GOT3 (cell line): ENCODE measurements at places on chromosomes 2 and 18.

DNA sequence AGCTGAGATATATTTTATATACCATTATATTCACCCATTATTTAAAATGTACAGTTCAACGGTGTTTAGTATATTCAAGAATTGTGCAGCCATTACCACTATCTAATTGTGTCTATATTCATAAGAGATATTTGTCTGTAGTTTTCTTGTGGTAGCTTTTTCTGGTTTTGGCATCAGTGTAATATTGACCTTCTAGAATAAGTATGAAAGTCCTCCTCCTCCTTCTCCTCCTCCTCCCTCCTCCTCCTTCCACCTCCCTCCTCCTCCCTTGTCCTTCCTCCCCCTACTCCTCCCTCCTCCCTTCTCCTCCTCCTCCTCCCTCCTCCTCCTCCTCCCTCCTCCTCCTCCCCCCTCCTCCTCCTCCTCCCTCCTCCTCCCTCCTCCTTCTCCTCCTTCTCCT, 72.0 kb downstream of the MERTK start:
- DNase-seq = no peak

GRCh38 chr2:30366199-30366691, 80.8 kb upstream of the LCLAT1 start:
- DNase-seq = no peak

DNA sequence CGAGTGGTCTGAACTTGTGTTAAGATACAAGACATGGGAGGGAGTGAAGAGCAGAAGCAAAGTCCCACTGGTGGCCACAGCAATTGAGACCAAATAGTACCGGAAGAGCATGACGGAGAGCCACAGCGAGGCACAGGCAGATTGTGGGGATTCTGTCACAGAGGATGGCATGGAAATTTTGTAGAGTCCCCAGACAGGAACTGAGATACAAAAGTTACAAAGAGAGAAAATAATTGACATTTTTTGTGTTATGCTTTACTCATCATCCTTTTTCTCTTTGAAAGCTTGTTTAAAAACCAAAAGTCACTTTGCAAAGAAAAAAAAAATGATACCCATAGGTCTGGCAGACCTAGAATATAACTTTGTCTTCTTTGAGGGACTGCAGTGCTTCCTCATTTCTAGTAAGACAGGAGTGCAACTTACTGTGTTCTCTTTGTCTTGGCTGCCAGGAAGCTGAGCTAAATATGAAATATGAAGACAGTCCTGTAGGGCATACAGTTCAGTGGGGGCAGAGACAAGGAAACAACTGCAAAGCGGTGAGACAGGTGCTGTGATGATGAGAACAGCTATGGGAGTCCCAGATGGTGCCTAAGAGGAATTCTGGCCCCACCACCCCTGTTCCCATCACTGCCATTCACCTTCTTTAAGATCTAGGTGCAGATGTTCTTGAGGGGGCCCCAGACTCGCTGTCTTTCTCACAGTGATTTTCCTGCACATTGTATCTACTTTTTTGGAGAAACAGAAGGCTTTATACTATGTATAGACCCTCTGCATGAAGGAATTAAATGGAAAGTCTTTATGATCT, 5.2 kb downstream of the ARHGAP25 start:
- no peak for DNase-seq

DNA sequence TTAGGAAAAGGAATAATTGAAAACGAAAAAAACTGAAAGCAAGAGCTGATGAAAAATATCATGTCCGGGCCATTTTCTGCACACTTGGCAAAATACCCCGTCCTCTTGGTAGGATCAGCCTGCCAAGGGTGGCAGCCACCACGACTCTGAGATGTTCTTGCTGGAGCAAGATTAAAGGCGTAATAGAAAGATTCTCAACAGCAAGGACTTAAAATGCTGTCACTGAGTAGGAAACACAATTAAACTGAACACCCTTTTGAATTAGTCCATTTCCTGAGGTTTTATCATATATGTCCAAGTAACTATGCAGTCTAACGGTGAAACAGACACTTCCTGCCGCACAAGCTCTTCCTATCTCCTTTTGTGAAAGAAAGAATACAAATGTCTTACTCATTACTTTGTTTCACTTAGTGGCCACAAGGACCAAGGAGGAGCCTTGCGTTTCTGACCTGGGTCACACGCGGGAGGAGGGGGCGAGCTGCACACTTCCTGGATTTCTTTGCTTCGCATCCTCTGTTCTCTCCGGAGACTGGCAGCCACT, 222.7 kb downstream of the PIEZO2 start:
- DNase-seq = no peak

- DNase-seq = no peak
These were observed 90.2 kb upstream of the TWSG1 start for GRCh38 chr18:9244376-9244775.

- no peak for DNase-seq
These were observed 93.4 kb downstream of the TWIST2 start for GRCh38 chr2:238941262-238941792.

DNA sequence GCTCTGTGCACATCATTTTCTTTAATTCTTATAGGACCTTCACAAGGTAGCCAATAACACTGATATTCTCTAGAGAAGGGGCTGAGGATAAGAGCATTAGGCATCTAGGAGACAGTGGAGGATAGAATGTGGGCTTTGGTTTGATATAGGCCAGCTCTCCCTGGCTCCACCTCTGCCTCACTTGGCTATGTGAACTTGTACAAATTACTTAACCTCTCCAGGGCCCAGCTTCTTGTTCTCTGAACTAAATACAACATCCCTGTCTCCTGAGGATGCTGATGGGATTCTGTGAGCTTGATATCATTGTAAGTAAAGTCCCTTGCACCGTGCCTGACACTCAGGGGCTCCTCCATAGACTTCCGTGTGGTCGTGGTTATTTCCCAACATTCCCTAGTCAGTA, 87.3 kb downstream of the ACOXL start:
- DNase-seq = no peak

DNA sequence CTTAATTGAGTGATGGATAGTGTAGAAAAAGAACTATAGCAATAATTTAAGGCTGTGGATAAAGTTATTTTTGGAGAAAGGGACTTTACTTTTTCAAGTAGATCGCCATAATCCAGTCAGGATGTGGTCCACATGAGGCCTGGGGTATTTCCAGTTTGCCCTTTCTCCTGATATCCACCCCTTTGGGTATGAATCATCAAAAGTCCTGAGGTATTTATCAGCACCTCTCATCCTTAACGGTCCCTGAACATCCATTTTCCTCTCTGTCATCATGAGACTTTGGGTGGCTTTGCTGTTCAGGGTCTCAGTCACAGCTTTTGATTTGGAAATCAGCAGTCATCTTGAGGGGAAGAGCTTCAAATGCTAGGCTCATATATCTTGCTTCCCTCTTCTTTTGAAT, 39.3 kb upstream of the ELAC1 start:
- no peak for DNase-seq

- no peak for DNase-seq
These were observed 5.4 kb upstream of the IGFBP5 start for GRCh38 chr2:216700781-216701180.

DNA sequence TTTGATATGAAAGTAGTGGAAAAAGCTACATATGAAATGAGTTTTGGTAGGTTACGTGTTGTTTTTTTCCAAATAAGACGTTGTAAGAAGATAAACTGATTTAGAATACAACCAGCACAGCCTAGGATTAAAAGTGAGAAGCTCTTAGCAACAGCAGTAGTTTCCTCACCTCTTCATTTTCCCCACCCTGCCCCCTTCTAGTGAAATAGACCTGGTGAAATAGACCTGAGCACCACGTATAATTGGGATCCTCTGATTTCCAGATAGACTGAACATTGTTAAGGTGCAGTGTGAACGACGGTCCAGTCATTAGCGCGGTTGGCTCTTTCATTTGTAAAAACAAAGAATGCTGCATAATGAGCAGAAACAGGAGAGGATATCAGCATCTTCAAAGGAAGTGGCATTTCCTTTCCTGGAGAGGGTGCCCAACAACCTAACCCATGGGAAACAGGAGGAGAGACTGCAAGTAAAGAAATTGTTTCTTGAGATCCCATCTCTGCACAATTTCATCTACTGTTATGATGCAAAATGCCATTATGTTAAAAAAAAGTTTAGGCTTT, 114.3 kb downstream of the FIGN start:
- DNase-seq = no peak

- DNase-seq = no peak
These were observed 53.3 kb downstream of the HIBCH start for GRCh38 chr2:190266314-190266713.

DNA sequence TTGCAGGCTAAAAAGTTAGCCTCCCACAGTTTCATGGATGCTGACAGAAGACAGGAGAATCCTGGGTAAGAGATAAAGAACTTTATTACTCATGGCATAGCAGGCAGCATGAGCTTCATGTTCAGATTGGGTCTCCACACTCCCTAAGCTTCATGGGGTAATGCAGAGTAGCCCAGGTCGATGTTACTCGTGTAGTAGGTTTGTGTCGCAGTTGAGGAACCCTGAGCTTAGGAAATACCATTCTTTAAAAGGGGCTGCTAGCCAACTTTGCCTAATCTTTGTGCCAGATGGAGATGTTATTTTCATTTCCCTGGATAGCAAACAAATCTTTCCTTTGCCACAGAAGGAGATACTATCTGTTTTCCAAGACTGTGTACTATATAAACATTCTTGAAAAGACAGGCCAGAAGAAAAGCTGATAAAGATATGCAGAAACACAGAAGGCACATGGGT, 117.6 kb downstream of the LTBP1 start:
- no peak for DNase-seq

GRCh38 chr2:17646081-17646554, 105.6 kb downstream of the VSNL1 start:
- DNase-seq = no peak

DNA sequence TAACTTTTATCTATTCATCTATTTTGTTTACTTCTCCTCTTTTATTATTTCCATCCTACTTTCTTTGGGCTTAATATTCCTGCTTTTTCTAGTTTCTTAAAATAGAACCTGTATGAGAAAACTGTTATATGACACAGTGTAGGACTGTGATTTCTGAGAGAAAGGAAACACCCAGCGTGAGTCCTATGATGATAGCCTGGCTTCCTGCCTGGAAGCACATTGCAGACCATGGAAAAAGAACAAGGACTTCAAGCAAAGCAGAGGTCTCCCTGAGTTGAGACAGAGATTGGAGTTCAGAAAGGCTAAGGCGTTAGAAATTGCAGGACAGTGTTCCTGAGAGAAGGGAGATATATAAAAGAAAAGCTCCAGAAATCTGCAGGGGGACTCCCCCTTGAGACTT, 7.8 kb downstream of the RBM44 start:
- no peak for DNase-seq

- DNase-seq = no peak
These were observed 142.3 kb downstream of the BCL2 start for GRCh38 chr18:63177259-63177658.

- DNase-seq = no peak
These were observed 12.2 kb upstream of the ALPK2 start for GRCh38 chr18:58640891-58641610.

DNA sequence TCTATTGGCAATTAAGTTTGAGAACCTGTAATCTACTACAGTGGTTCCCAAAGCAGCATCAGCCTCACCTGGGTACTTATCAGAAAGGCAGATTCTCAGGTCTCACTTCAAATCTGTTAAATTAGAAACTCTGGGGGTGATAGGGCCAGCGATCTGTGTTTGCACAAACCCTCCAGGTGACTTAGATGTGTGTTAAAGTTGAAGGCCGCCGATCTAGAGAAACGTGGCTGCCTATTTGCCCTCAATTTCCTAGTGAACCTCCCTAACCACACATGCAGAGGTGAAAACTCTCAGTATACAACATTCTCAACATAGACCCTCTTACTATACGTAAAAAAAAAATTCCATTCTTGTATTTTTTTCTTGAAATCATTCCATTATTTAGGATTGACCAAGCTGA, 14.2 kb downstream of the KLHL41 start:
- no peak for DNase-seq

DNA sequence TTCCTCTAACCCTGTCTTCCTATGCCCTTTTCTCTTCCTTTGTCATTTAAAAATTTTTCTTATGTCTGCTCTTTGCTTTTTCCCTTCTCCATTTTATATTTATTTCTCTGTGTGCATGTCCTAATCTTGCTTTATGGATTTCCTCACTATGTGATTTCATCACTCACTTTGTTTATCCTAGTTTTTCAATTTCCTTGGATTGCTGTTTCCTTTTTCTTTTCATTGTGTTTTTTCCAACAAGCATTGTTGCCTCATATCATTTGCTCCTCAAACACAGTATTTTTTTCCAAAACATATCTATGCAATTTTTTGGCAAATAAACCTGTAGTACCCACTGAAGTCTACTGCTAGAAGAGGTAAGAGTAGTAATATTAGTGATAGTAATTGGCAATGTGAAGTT, 67.4 kb upstream of the PNPT1 start:
- no peak for DNase-seq

DNA sequence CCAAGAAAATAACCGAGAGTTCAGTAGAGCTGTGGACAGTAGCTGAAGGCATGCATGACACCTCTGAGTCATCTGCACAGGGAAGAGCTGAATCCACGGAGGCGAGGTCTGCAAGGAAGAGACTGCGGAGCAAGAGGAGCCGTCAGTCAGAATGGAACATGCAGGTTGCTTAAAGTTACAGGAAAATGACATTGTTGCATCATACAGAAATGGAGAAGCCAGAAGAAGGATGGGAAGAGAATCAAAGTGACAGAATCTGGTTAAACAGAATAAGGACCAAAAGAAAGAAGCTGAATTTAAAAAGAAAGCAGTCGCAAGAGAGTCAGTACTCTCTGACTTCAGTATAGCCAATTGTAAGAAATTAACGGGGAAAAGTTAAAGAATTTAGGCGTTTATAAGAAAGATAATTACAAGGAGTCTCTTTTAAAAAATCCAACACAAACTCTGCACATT, 533.8 kb downstream of the ADCYAP1 start:
- no peak for DNase-seq

- no peak for DNase-seq
These were observed 838.6 kb downstream of the MBD2 start for GRCh38 chr18:53385889-53386288.

- DNase-seq = no peak
These were observed 198.1 kb downstream of the PDE1A start for GRCh38 chr2:182228741-182229140.

- DNase-seq = no peak
These were observed 66.1 kb upstream of the MBOAT2 start for GRCh38 chr2:9069543-9069942.

GRCh38 chr2:134657650-134658250, 61.0 kb downstream of the TMEM163 start:
- no peak for DNase-seq

GRCh38 chr2:111972955-111973565, 74.7 kb downstream of the MERTK start:
- no peak for DNase-seq

- DNase-seq = no peak
These were observed 58.6 kb downstream of the ZEB2 start for GRCh38 chr2:144461308-144461766.

GRCh38 chr2:199743415-199744120, 107.4 kb downstream of the FTCDNL1 start:
- DNase-seq = no peak

GRCh38 chr2:119426801-119427395, 4.8 kb upstream of the TMEM37 start:
- DNase-seq = no peak

GRCh38 chr2:148949348-148949747, 74.3 kb downstream of the KIF5C start:
- no peak for DNase-seq

- DNase-seq = no peak
These were observed 8.9 kb downstream of the TNS1 start for GRCh38 chr2:217993817-217994463.
